A549 treated with CpdA at 1 μM for 4 hours (cell line): ENCODE measurements at places on chromosomes 16 and 17. TPM values are rescaled to one million over a fixed set of nuclear protein-coding genes. Genes with fewer than 3 reads are reported as not detected.

HS3ST4 gene
- not detected in 5 replicates for total RNA-seq

PIRT gene
- not detected in 5 replicates for total RNA-seq

EFCAB3 gene
- total RNA-seq = not detected in 5 replicates

ARHGDIG gene
- 1.8 to 3.8 TPM (median 2.5 TPM) in 5 replicates for total RNA-seq

SCNN1B gene
- total RNA-seq = 0.06 to 0.24 TPM (median 0.12 TPM) in 4 of 5 replicates, not detected in the other

LPCAT2 gene
- 5.6 to 7.4 TPM (median 6.2 TPM) in 5 replicates for total RNA-seq

SALL1 gene
- 0.07 to 0.24 TPM (median 0.10 TPM) in 5 replicates for total RNA-seq

DYNLRB2 gene
- 0.49 to 0.50 TPM in 2 of 5 replicates, not detected in the others for total RNA-seq

C1QL1 gene
- total RNA-seq = 14.5 to 33.6 TPM (median 29.8 TPM) in 5 replicates

CCL11 gene
- total RNA-seq = not detected in 5 replicates

HOXB6 gene
- 4.8 to 6.8 TPM (median 5.4 TPM) in 5 replicates for total RNA-seq

IGSF6 gene
- total RNA-seq = not detected in 5 replicates

TRIM72 gene
- total RNA-seq = 0.01 to 0.16 TPM (median 0.03 TPM) in 4 of 5 replicates, not detected in the other

DOC2A gene
- 1.8 to 2.8 TPM (median 2.5 TPM) in 5 replicates for total RNA-seq

NPIPB9 gene
- 1.2 to 3.0 TPM (median 1.7 TPM) in 5 replicates for total RNA-seq

NOS2 gene
- total RNA-seq = 0.08 to 0.15 TPM (median 0.10 TPM) in 5 replicates

NPTX1 gene
- 52.6 to 105 TPM (median 77.4 TPM) in 5 replicates for total RNA-seq

TNP2 gene
- total RNA-seq = not detected in 5 replicates

CCL22 gene
- 0.02 to 0.09 TPM (median 0.06 TPM) in 3 of 5 replicates, not detected in the others for total RNA-seq

CCDC43 gene
- 25.4 to 44.0 TPM (median 29.1 TPM) in 5 replicates for total RNA-seq

SLC12A3 gene
- total RNA-seq = not detected in 5 replicates

MYCBPAP gene
- 0.32 to 1.0 TPM (median 0.37 TPM) in 5 replicates for total RNA-seq

HOXB8 gene
- total RNA-seq = 7.1 to 9.6 TPM (median 8.0 TPM) in 5 replicates

P2RX5 gene
- total RNA-seq = 15.8 to 26.5 TPM (median 23.2 TPM) in 5 replicates

TP53TG3 gene
- 0.49 to 1.1 TPM (median 0.63 TPM) in 4 of 5 replicates, not detected in the other for total RNA-seq

CHRNE gene
- 0.06 to 0.17 TPM (median 0.13 TPM) in 4 of 5 replicates, not detected in the other for total RNA-seq

ALDOA gene
- total RNA-seq = 1,596 to 1,951 TPM (median 1,926 TPM) in 5 replicates

MT1M gene
- not detected in 5 replicates for total RNA-seq

IGF2BP1 gene
- total RNA-seq = 47.6 to 94.0 TPM (median 79.0 TPM) in 5 replicates

GAS7 gene
- total RNA-seq = 0.21 to 0.57 TPM (median 0.43 TPM) in 5 replicates

LHX1 gene
- 2.6 to 3.6 TPM (median 3.4 TPM) in 5 replicates for total RNA-seq

ZNF652 gene
- total RNA-seq = 6.5 to 9.9 TPM (median 8.6 TPM) in 5 replicates

TBC1D3K gene
- not detected in 5 replicates for total RNA-seq

NKD1 gene
- total RNA-seq = 0.12 to 0.51 TPM (median 0.31 TPM) in 5 replicates

ACAP1 gene
- total RNA-seq = 1.9 to 7.2 TPM (median 3.1 TPM) in 5 replicates

OTOA gene
- total RNA-seq = 0.05 TPM in 2 of 5 replicates, not detected in the others

TMEM92 gene
- total RNA-seq = 24.5 to 28.2 TPM (median 27.3 TPM) in 5 replicates

ZFPM1 gene
- total RNA-seq = 5.8 to 8.8 TPM (median 8.7 TPM) in 5 replicates
